Endothelial cell of umbilical vein (primary cell): ENCODE measurements at places on chromosomes 12 and 14. TPM values are rescaled to one million over a fixed set of nuclear protein-coding genes. Genes with fewer than 3 reads are reported as not detected.

DNA sequence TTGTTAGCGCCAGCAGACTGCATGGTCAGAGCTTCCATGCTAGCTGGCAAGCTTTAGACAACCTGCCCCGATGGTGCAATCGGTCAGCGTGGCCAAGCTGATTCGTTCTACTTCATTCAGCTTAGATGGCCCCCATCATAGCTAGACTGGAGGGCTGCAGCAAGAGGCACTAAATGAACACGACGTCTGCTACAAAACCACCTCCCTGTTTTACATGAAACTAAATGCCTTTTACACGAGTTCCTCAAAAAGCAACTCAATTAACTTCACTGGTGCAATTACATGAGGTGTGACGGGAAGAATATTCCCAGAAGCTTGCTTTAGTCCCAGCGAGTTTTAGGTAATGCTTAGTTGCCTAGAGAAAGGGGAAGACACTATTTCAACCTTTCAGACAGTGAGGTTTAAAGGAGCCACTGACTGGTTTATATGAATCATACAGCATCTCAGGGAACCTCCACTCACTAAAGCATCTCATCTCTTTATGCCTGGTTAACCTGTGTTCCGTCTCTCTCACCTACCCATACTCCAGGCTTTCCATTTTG, 8.4 kb downstream of the NIN start:
- DNase-seq, result no peak

GRCh38 chr12:42325653-42326474, at the start of the genes PPHLN1 and ZCRB1:
TSS of gene PPHLN1 (plus strand) at chr12:42326167. CDS start at chr12:42335903, 9,736 bp downstream.
TSS of gene ZCRB1 (minus strand) at chr12:42326094. CDS start at chr12:42324102, 1,992 bp downstream.
- peak; percentile 69 for DNase-seq

DNA sequence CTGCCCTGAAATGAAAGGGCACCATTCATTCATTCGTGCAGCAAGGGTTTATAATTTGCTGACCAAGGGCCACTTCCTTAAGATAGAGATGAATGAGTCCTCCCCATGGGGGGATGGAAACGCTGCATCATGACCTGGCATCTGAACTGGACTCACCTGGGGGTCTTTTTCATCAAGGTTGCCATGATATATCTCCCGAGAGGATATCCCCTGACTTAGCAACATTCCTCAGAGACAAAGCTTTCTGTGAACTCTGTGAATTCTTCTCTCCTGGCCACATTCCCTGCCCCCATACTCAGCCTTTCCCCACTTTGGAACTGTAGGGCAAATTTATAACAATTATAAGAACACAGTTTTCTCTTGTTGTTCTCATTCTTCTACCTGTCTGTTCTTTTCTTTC, 30.8 kb downstream of the SRRM4 start:
- no peak for DNase-seq

DNA sequence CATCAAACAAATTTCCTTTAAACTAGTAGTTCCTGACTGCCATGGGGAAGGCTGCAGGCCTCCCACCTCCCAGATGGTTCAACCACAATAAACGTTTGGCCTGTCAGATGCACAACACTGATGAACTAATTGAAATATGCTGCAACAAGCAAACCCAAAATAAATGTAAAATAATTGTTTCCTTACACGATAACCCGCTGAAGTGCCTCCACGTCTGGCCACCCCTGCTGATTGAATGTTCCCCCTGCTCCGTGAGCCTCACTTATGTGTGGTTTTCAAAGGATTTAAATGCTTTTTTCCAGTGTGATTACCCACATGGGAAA, 8.4 kb downstream of the PITPNM2 start:
- DNase-seq, result no peak

GRCh38 chr14:84340938-84341337, 1189.0 kb upstream of the FLRT2 start:
- DNase-seq, result peak; percentile 62

GRCh38 chr14:34507459-34507858, 32.0 kb downstream of the EAPP start:
- no peak for DNase-seq

DNA sequence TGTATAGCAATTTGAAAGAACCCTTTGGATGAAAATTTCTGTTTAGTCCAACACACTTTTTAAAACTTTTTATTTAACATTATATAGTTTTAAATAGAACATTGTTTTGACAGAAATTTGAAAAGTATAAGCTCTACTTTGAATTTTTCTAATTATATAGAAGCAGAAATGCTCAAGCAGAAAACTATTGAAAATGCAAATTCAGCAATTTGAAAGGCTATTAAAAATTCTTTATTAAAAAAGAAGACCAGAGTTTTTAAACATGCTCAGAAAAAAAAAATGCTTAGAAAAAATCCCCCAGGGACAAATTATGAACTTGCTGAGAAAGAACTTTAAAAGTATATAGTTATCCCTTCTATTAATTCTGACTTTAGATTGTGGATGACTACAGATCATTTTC, 21.1 kb upstream of the FSCB start:
- DNase-seq, result no peak

GRCh38 chr12:32727237-32727636, 28.5 kb downstream of the YARS2 start:
- DNase-seq, result no peak

DNA sequence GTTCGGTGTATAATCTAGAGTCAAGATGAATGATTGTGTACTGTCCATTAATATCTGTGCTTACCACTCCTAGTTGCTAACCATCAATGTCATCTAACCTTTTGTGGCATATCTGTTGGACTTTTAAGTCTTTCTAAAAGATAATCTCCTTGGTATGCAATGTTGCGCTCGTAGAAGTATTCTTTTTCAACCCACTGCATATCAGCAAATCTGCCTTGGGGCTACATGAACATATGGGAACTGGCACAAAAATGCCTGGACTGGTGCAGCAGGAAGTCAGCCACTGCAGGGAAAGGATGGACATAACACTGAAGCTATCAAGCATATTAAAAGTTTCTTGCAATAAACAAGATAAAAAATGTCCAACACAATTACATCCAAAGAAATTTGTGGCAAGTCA, 124.3 kb upstream of the SLC38A4 start:
- no peak for DNase-seq

DNA sequence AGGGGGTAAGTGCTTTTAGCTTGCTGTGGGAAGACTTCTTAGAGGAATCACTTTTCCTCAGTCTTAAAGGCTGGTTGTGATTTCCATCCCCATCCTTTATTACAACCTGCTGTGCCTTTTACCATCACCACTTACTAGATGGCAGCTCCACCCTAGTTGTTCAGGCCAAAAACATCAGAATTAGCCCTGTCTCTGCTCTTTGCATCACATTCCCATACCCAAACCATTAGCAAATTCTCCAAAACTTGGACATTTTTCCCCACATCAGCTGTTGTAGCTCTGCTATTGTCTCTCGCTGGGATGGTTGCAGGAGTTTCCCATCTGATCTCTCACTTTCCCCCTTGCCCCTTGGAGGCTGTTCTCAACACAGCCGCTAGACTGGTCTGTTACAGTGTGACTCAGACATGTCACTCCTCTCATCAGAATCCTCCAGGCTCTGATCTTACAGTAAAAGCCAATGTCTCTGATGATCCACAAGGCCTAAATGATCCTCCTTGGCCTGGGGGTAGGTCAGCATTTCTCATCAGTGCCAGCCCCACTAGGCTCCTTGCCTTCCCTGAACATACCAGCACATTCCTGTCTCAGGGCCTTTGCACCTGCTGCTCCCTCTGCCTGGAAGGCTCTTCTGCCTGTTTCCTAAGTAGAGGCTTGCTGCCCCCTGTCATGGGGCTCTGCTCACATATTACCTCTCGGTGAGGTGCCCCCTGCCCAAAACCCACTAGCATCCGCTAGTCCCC, 102.5 kb downstream of the BEGAIN start:
- no peak for DNase-seq

GRCh38 chr14:68460541-68460940, 332.3 kb downstream of the ZFP36L1 start:
- DNase-seq, result peak; percentile 24

DNA sequence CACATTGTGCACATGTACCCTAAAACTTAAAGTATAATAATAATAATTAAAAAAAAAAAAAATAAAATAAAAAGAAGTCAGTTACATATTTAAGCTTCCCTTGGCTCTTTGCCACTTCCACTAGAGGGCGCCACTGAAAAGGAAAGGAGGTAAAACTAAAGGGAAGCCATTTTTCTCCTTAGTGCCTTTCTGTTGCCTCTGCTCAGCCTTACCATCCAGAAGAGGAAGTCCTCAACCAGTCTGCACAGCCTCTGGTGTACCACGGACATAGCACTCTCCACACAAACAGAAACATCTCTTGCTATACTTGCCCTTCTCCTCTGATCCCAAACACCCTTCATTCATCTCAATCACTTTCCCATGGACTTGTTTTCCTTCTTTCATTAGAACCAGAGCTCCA, 169.0 kb upstream of the EEA1 start:
- DNase-seq, result peak; percentile 53

DNA sequence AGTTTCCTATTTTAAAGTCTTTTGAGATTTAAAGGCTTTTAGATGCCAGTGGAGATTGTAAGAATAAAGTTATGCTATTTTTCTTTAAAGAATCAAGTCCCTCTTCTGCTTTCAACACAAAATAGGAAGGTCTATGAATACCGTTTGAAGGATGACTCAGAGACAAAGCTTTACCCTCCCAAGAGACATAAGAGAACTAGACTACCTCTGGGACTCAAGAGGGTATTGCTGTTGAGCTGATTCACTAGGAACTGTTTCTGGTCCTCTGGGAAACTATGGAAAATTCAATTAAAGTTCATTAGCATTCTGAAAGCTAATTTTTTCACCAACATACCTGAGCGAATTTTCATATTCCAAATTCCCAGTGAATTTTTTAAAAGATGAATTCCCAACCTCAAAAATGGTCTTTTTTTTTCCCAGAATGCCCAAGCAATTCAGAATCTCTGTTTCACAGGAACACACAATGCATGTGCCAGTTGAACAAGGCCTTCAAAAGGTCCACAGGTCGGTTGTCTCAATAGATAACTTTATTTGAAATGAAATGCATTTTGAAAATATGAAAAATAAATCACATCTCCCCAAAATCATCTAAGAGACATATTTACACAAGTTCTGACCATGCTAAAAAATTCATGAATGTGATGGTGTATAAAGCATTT, 6.5 kb downstream of the PHLDA1 start:
- DNase-seq, result peak; percentile 42

DNA sequence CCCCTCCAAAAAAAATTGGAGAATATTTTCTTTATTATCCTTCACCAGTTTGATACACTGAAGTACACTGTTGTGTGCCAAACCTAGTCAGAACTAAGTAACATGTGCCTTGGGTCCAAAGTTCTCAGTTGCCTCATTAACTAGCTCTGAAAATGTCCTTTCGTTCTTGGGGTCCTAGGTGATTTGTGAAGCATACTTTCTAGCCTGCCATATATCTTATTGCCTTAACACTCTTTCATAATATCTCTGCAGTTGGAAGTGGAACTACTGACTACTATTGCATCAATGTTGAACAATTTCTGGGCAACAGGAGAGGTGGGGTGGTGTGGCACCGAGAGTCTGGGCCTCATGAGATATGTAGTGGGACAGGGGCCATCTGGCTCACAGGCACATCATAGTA, 592.9 kb upstream of the FBXO33 start:
- no peak for DNase-seq

- DNase-seq, result no peak
Observed at GRCh38 chr12:117867348-117867747, 101.4 kb downstream of the KSR2 start.

DNA sequence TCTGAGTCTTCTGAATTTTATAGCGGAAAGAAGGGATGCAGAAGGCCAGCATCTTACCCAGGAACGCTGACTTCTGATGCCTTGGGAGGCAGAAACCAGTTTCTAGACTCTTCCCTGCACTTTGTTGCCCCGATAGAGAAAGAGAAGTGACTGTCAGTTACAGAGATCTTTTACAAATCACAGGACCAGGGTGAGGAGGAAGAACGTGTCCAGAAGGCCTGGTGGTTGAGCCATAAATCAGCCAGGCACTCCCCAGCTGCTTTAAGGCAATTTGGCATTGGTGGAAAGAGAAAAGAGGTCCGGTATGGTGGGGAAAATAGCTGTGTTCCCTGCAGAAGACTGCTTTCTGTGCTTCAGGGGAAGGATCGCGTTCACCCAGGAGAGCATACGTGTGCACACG, 88.7 kb upstream of the KCNA1 start:
- DNase-seq, result no peak

GRCh38 chr12:9132008-9132535, 16.4 kb upstream of the A2M start:
- no peak for DNase-seq

- no peak for DNase-seq
Observed at GRCh38 chr12:122117979-122118378, 39.4 kb downstream of the MLXIP start.

DNA sequence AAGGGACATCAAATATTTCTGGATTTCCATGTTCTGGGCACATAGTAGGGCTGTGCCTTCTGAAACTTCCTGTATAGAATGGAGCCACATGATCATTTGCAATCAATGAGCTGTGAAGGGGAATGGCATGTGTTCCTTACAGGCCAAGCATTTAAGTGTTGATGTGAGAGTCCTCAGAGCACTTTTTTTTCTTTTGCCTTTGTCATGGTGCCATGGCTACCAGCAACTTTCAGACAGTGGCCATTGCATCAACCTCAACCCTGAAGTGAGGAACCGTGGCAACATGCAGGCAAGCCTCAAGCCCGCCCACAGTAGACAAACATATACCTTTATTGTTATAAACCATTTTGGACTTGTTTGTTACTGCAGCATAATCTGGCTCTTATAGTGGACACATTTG, 948.1 kb downstream of the NRXN3 start:
- DNase-seq, result no peak

GRCh38 chr12:26143291-26143690, 18.5 kb upstream of the BHLHE41 start:
- DNase-seq, result no peak

- DNase-seq, result no peak
Observed at GRCh38 chr12:38374751-38375150, 58.2 kb downstream of the ALG10B start.

GRCh38 chr12:31536672-31537071, 54.3 kb downstream of the DENND5B start:
- DNase-seq, result no peak

DNA sequence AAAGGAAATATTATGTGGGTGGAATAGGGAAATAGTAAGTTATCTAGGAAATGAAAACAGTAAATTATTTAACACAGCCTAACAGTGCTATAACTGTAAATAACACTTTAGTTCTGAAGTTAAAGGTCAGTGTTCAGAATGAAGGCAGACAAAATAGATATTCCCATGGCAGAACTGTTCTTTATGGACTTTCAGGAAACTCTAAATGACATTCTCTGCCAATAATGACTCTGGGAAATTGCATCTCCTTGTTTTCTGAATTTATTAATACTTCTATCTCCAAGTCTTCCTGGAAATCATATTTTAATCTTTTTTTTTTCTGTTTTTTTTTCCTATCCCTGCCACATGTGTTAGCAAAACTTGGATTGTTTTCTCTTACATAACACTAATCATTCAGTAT, 101.4 kb downstream of the PDE3A start:
- no peak for DNase-seq

DRAM1 gene
- 42.4 and 46.3 TPM in 2 replicates for total RNA-seq

INSM2 gene
- total RNA-seq, result not detected in 2 replicates

AMIGO2 gene
- total RNA-seq, result 7.5 and 8.7 TPM in 2 replicates

TAS2R46 gene
- total RNA-seq, result 1.4 and 2.4 TPM in 2 replicates

KLRG1 gene
- total RNA-seq, result 2.8 and 4.4 TPM in 2 replicates

KRT6B gene
- not detected in 2 replicates for total RNA-seq

KERA gene
- total RNA-seq, result not detected in 2 replicates

KLRD1 gene
- 0.13 and 0.18 TPM in 2 replicates for total RNA-seq

ENDOU gene
- not detected in 2 replicates for total RNA-seq

PRIMA1 gene
- total RNA-seq, result not detected in 2 replicates

TMCC3 gene
- 30.4 and 45.7 TPM in 2 replicates for total RNA-seq

OLR1 gene
- total RNA-seq, result not detected in 2 replicates

GPR132 gene
- not detected in 2 replicates for total RNA-seq

SOAT2 gene
- total RNA-seq, result not detected in 2 replicates

EML1 gene
- 33.0 and 47.8 TPM in 2 replicates for total RNA-seq

NR1H4 gene
- total RNA-seq, result not detected in 2 replicates

FOXM1 gene
- total RNA-seq, result 110 and 136 TPM in 2 replicates
